ENCODE measurements at places on chromosomes 3 and 15.
A peak's percentile ranks its signal among the peaks of the same experiment; 100 is the strongest.

- DNase-seq = no peak
Observed at GRCh38 chr3:154060238-154061000, 60.8 kb upstream of the ARHGEF26 start.

DNA sequence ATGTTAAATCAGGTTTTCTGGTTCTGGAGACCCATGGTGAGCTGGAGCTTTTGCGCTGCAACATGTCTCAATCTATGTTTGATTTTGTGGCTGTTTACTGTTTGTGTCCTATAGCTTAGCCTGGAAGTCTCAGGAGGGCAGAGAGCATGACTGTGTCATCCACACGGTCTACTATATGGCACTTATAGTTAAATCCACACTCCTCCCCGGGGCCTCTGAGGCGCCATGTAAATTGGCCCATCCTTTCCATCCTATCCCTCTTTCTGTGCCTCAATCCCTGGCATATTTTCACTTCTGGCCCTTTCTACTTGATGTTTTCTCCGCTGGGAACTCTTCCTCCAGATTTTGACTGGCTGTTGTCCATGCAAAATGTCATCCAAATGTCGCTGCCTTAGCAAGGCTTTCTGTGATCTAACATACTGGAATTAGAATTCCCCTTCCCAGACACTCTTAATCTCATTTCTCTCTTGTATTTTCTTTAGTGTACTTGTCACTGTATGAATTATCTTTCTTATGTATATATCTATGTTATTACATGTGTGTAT, 560.8 kb upstream of the RGMA start:
- DNase-seq = no peak

- DNase-seq = no peak
Observed at GRCh38 chr15:62991698-62992097, 50.8 kb upstream of the TPM1 start.

DNA sequence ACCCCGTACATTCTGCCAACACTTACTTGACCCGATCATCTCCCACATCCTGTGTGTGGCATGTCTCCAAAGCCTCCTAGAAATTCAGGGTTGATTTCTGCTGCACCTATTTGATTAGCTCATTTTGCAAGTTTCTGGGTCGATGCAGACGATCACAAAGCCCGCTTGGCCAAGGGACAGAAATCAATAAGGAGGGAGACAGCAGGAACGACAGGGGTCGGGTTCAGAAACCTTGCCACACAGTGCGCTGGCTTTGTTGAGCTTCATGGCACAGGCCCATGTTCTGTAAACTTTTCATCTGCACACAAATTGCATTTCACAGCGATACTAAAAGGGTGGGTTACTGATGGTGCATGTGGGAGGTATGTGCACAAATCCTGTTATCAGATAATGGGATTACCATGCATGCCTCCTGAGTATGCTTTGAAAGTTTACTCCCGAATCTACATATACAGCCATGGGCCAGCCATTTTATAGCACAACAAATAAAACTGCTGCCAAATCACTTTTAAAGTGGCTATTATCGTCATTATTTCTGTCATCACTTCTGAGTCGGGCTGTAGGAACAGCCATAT, 95.9 kb upstream of the ATP11B start:
- no peak for DNase-seq

DNA sequence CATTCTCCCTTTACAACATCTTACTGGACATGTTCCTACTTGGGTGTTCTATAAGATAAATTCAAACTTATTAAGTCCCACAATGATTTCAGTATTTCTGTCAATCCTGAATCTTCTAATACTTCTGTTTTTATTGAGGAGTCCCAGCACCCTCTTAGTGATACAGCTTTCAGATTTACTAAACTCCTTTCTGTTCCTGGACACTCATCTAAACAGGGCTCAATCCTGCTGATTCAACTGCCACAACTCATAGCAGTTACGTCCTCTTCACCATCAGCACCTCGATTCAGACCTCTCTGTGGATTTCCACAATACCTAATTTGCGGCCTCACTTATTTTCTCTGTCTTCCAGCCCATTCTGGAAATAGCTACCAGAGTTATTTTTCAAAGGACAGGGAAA, 101.6 kb downstream of the KCNMB2 start:
- no peak for DNase-seq

DNA sequence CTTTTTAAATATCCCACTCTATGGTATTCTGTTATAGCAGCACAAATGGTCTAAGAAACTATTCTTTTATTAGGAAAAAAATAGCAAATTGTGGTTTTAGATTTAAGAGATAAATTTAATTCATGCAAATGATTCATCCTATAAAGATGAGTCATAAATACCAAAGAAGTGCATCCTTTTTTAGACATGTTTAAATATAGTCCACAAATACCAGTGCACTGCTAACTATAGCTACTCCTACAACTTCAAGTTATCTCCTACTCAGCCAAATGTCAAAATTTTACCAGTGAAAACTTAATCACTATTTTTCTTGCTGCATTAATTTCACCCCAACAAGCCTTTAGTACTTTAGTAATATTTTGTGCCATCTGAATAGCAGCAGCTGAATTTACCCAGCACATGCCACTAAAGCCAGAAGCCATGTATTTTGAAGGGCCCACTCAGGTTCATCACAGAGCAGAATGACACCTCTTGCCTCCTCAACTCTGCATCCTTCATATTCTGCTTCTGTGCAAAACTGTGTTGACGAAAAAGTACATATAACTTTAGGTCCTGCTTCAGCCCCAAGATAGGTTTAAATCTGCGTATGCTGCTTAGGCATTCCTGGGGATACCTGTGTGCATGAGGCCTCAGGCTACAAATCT, 24.9 kb downstream of the CX3CR1 start:
- peak; percentile 27 for DNase-seq

DNA sequence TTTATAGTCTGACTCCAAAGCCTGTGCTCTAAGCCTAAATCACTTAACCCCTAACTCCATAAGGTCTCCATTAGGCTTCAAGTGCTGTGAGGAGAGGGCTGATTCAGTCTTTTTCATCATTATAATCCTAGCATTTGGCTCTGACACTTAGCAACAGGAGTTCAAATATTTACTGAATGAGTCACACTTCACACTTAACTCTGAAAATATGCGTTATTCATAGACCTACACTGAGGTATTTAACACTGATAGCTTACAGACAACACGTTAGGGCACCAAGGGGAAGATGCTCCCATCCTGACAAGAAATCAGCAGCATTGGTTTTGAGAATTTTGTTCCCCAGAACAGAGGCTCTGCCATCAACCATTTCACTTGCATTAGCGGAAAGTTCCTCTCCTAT, 53.5 kb downstream of the MSL2 start:
- no peak for DNase-seq

DNA sequence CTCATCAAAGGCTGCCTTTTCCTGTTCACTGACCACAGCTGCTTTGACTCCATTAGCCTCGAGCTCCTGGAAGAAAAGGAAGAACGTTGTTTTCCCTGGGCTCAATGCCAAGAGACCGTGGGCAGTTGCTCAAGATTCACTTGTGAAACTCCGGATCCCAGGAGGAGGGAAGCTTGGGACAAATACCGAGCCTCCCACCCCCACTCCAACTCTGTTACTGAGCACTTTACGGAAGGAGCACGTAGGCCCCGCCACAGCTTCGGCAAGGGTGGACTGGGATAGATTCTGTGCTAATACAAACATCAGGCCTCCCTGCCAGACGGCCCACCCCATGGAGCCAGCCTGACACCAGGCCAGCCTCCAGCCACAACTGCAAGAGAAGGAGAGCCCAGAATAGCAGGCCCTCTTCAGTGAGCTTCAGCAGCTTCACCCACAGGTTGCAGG, 10.8 kb upstream of the FANCD2 start:
- peak; percentile 92 for DNase-seq

DNA sequence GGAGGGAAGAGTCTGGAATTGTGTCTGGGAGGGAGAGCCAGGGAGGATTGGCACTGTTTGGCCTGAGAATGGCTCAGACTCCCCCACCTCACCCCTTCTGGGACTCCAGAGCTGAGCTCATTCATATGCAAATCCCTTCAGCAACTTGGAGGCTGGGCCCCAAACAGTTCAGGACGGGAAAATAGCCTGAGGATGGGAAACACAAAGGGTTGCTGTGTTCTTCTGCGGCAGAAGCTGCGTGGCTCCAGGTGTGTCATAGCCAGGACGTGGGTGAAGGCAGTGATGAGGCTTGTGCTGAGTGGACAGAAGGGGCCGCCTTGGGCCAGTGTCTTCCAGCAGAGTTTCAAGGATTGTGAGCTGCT, 16.6 kb downstream of the MASP1 start:
- DNase-seq = no peak

GRCh38 chr3:122057671-122058070, 2.5 kb downstream of the CD86 start:
- peak; percentile 59 for DNase-seq

DNA sequence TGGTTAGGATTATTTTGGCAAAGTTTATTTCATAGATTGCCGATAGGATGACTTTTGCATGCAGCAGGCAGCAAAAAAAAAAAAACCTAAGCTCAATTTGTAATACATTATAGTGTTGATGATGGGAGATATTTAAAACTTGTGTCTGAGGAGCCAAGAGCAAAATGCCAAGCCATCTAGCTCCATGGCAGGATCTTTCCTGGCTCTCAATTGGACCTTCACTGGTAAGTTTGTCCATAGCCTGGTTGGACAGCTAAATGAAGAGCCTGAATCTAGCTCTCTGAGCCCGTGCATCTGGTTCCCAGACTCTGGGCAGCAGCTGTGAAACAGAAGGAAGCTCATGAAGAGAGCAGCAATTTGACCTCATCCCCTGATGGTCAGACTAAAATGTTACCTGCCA, 17.5 kb downstream of the STAC start:
- DNase-seq = no peak

GRCh38 chr3:112709911-112710310, 69.0 kb upstream of the CCDC80 start:
- DNase-seq = peak; percentile 39

DNA sequence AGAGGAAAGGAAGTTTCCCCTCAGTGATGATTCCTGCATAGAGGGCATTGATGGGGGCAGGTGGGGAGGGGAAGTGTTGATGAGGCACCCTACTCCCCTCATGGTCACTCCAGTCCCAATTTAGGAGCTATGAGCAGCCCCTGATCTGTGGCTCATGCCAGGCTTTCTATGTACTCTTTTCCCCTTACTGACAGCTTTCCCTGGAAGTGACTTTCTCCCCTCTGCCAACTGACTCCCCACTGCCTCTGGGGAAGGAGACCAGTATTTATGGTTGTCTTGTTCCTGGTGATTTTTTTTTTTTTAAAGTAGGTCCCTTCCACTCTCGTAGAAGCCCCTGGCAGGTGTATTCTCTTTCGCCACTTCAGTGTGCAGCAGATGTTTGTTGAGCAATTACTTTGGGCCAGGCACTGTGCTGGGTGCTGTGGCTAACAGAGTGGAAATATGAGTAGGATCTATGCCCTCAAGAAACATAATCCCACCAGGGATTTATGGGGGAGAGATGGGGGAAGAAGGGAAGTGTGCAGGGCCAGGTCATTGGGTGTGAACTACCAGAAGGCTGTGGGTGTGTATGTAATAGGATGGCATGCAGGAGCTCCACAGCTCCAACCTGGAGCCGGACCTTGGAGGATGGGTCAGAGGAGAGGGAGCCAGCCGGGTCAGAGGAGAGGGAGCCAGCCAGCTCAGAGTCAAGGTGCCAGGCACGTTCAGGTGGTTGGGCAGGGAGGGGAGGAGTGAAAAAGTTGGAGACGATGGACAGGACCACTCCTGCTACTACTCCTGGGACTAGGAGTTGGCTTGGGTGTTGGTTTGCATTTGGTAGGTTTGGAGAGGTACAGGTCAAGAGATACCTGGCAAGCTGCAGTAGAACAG, 3.5 kb downstream of the SMAD6 start:
- DNase-seq = no peak

GRCh38 chr15:95770196-95770595, 560.3 kb upstream of the NR2F2 start:
- no peak for DNase-seq

DNA sequence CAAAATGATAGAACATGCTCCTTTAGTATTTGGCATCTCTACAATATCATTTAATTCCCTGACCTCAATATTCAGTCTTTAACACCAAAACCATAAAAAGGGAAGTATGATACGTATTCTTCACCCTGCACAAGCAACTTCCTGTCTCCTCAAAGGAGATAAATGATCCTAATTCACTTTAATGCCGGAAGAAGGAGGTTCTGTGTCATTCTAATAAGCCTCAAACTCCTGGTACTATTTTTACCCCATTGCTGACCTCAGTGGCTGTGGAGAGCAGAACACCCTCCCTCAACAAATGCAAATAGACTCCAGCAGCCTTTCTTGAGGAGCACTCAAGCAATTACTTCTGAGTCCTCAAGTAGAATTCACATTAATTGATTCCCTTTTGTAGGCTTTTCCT, 173.3 kb downstream of the TMEM108 start:
- DNase-seq = peak; percentile 51

GRCh38 chr3:156417559-156418132, 137.3 kb downstream of the SSR3 start:
- DNase-seq = no peak

DNA sequence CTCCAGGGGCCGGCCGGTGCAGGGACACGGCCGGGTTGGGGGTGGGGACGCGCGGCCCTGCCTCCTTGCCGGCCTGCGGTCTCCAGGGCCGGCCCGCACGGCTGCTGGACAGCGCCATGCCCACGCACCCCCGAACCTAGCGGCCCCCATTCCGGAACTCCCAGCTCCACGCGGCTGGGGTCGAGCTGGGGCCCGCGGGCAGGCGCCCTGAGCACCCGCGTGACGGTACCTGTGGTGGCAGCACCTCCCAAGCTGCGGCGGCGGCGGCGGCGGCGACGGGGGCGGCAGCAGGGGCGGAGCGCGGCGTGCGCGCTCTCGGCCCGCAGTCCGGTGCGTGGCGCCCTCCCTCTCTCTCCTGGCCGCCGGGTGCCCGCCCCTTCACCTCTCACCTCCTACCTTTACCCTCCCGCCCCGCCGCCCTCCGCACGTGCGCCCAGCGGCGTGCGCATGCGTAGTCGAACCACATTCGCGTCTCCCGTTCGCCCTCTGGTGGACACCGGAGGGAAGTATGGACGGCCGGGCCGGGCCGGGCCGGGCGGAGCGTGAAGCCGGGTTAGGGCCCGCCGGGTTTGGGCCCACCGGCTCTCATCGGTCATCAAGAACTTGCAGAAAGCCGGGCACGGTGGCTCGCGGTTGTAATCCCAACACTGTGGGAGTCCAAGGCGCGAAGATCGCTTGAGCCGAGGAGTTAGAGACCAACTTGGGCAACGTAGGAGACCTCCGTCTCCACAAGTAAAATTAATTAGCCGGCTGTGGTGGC, at the start of gene SCAP:
Gene SCAP (minus strand): TSS at position 372 of the 760 bp plus-strand sequence. CDS start 32,948 bp downstream, outside the sequence.
- peak; percentile 87 for DNase-seq

GRCh38 chr3:24390169-24391130, 104.2 kb downstream of the THRB start:
- no peak for DNase-seq

DNA sequence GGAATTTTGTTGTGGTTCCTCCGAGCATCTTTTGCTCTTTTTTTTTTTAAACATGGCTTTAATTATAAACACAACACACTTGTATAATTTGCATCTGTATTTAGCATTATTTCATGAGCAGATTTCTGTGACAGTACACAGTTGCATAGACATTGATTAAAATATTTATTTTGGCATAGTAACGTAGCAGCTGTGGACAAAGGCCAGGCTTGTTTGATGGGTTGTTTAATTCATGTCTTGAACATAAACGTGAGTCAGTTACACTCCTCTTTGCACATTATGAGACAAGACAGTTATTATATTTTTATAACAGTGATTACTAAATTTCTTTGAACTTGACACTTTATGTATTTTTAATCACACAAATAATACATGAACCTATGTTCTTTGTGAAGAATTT, 182.5 kb downstream of the CACNA2D3 start:
- DNase-seq = no peak

GRCh38 chr15:38564557-38565286, at the start of gene RASGRP1:
Gene RASGRP1 (minus strand): TSS chr15:38564814. CDS start chr15:38564628, 186 bp downstream.
- DNase-seq = peak; percentile 86
